IPS DF 6.9 (cell line): ENCODE measurements at places on chromosomes 6 and 20.

GRCh38 chr6:90151576-90152422 lies 144.8 kb downstream of the BACH2 start:
- DNase-seq, result no peak

DNA sequence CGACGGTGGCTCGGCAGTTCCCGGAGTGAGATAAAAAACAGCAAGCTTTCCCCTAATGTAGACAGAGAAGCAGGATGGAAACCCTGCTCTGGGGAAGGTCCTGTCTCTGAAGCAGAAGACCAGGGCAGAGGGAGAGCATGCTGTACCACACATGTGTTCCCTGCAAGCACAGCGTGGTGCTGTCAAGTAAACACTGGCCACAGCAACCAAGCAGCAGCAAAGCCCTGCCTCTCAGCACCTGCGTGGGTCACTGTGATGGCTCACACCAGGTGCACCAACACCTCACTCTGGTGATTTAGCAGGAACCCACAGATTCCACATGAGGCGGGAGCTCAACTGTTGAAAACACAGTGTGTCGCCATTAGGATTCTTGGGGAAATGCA lies 65.2 kb upstream of the TXNDC5 start:
- DNase-seq, result no peak

- no peak for DNase-seq
These were observed 87.1 kb upstream of the SIRPA start for GRCh38 chr20:1808101-1808500.

- no peak for DNase-seq
These were observed 13.4 kb downstream of the TEAD3 start for GRCh38 chr6:35483490-35483889.

GRCh38 chr20:59403962-59404314 lies 103.5 kb downstream of the EDN3 start:
- DNase-seq, result no peak

DNA sequence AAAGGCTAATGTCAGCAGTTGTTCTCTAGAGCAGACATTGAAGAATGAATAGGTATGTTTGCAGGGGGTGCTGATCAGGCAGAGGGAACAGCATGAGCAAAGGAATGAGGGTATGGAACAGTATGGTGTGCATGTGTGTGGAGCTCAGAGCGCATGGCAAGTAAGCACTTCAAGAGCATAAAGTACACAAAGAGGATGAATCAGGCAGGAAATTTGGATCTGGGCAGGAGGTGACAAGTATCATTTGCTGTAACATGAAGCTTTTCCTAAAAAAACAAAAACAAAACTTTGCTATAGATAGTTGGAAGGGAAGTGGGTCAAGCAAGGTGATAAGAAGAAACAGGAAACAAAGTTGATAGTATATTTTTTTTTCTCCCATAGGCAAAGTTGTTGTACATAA lies 746.8 kb downstream of the HDGFL1 start:
- DNase-seq, result no peak

DNA sequence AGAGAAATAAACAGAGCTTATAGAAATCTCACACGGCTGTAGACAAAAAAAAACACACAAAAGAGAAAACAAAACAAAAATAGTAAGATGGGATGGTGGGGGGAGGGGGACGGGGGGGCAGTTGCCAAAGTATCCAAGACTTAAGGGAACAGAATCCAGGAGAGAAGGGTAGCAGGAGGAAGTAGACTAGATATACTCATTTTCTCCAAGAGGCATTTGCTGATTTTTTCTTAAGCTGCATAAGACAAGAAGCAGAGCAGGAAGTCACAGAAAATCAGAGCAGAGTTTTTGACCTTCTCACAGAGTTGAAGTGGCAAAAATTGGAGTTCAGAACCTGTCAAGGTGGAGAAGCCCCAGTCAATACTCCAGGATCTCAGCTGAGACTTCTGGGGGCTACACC lies 237.7 kb downstream of the HIVEP2 start:
- no peak for DNase-seq

- no peak for DNase-seq
These were observed 142.2 kb upstream of the SAMD5 start for GRCh38 chr6:147366290-147366689.

DNA sequence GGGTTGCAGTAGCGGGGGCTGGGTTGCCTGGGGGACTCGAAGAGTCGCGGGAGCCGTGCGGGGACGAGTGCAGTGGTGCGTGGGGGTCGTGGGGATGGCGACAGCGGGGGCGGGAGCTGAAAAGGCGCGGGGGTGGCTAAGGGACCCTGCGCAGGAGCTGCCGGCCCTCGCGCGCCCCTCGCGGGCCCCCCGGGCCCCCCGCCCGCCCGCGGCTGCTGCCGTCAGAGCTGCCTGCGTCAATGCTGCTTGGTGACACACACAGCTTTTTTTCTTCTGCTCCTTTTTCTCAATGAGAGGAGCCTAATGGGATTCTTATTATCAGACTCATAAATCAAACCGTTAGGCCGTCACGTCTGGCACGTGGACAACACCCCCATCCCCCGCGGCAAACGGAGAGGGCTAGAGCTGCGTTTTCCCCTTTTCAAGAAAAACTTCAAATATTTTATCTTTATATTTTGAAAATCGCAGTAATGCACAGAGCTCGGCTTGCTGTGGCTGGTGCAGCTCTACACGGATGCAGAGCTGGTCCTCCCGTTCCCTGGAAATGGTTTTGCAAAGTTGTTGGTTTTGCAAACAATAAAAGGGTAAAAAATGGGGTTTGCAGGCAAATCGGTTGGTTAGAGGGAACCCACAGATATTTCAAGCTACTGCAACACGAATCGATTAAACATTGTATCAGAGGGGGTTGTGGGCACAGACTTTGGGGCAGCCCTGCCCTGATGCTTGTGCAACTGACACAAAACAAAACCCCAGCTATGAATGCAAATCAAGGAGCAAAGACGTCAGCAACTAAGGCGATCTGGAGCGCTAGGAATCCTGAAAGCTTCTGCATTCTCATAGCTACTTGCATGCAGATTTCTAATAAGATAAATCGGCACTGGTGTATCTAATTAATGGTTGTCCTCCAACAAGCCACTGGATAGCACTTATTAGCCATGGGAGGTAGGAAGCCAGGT lies 161.4 kb downstream of the TBXT start:
- DNase-seq, result no peak

GRCh38 chr20:57431539-57431835 lies 40.3 kb downstream of the RBM38 start:
- no peak for DNase-seq

- no peak for DNase-seq
These were observed 227.2 kb upstream of the SULF2 start for GRCh38 chr20:48012401-48012974.

- no peak for DNase-seq
These were observed 72.6 kb downstream of the REV3L start for GRCh38 chr6:111410371-111410770.

DNA sequence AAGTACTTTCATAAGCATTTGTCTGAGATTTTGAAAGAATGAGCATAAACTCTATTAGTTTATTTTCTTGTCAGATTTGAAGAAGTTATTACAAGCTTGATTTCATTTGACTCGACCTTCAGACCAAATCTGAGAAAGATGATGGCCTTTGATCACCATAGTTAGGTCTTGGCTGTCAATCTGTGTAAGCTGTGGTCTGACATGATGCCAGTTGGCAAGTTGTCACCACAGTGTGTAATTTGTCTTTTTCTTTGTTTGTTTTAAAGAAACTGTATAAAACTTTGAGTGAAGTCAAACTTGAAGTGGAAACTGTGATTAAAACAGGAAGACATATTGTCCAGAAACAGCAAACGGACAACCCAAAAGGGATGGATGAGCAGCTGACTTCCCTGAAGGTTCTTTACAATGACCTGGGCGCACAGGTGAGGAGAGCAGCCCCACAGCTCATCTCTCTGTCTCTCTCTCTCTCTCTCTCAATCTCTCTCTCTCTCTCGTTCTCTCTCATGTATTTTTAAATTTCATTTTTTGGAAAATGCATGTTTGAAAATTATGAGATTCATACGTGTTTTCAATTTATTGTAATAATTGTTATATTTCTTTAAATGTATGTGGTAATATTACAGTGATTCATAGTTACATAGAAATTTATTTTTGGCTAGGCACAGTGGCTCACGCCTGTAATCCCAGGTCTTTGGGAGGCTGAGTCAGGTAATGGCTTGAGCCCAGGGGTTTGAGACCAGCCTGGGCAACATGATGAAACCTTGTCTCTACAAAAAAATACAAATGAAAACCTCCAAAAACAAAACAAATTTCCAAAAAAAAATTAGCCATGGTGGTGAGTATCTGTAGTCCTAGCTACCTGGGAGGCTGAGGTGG lies 208.1 kb downstream of the UTRN start:
- DNase-seq, result no peak

- DNase-seq, result no peak
These were observed 43.2 kb upstream of the TXNDC5 start for GRCh38 chr6:7953753-7954152.

DNA sequence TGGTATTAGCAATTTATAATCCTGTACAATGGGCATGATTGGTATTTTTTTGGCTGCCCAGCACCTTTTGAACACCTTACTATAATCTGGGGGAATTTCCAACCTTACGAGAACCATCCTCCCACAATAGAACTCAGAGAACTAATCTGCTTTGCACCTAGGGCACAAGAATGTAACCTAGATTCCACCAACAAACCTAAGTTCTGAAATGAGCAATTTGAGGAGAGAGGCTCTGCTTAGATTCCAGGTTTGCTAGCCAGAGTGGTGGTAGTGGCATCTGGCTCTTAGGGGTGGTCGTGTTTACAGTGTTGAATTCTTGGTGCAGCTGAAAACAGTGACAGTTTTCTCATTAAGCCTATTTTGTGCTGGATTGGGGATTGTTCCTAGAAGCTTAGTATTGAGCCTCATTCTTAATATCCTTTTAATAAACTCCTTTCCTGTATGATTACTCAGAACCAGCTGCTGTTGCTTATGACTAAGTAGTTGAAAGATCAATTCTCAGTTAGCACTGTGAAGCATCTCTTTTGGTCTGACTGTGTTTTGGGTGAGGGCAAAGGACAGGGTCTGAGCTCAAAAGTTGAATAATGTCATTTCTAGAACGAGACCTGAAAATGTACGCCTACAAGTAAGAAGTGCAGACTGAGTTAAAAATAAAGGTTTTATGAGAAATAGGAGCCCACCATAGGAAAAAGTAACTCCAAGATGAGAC lies 385.6 kb downstream of the CDKAL1 start:
- DNase-seq, result no peak

DNA sequence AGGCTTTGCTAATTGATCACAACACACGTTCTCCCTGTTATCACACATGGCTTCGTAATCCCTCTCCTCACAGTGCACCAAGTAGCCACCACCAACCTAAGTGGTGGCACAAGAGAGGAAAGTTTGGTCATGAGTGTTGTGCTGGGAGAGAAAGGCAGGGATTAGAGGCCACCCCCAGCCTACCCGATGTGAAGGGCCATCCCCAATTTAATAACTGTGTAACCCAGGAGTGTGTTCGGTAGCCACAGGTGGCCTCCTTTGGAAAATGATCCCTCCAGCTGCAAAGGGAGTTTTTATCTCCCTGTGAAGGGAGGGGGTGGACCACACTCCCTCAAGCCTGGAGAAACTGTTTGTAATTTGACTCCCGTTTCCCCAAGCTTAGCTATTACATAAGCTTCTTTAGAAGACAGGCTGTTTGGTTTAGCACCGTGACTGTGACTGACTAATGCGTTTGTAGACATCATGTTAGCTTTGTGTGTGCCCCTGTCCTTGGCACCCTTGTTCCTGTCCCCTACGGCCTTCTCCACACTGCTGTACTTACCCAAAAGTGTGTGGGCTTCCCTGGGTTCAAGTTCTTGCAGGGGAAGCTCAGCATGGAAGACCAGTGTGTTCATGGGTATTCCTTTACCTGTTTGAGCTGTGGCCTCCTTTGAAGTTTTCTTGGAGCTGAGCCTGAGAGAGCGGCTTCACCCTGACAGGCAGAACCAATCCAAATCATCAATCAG lies 20.6 kb downstream of the PPP1R16B start:
- no peak for DNase-seq

- no peak for DNase-seq
These were observed 5.1 kb downstream of the OR2H1 start for GRCh38 chr6:29462022-29462421.

DNA sequence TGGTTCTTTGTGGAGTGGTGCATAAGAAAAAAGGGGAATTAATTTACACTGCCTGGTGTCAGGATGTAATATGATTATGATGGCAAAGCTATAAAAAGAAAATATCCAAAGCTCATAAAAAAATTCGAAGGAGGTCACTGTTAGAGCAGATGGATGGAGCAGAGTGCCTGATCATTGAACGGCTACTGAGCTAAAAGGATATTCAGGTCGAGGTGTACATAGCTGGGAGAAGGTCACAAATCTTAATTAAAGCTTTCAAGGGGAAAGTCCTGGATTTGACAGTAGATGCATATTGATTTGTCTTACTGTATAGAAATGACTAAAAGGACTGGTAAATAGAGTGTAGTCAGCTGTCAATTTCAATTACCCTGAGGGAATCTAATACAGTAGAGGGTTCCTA lies 84.4 kb downstream of the PKIB start:
- no peak for DNase-seq

GRCh38 chr20:9092113-9092512 lies 23.2 kb downstream of the PLCB4 start:
- DNase-seq, result no peak

DNA sequence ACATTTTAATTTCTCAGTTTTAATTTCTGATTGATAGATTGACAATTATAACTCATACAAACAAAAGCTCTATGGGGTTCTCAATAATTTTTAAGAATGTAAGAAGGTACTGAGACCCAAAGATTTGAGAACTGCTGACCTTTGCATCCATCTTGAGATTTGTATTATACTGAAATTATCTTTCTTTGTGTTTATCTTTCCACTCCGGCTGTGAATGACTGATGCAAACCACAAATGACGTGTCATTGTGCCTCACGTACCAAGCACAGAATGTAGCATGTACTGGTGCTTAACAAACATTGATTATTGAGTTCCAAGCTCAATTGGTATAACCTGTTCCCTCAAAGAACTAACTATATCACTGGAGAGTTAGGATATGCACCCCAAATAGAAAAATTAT lies 152.1 kb upstream of the SMLR1 start:
- DNase-seq, result no peak

GRCh38 chr6:34315780-34316179 lies 67.0 kb upstream of the SMIM29 start:
- DNase-seq, result no peak

- no peak for DNase-seq
These were observed 127.9 kb upstream of the NXT1 start for GRCh38 chr20:23222531-23223200.

DNA sequence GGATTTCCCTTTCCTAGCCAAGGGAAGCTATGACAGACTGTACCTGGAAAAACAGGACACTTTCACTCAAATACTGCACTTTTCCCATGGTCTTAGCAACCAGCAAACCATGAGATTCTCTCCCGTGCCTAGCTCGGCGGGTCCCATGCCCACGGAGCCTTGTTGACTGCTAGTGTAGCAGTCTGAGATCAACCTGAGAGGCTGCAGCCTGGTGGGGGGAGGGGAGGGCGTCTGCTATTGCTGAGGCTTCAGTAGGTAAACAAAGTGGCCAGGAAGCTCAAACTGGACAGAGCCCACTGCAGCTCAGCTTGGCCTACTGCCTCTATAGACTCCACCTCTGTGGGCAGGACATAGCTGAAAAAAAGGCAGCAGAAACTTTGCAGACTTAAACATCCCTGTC lies 61.8 kb downstream of the EPM2A start:
- DNase-seq, result no peak
